Activated T-cell treated with anti-CD3 and anti-CD28 coated beads, Interleukin-2, amount 50 U/mL, for 1 hour (primary cell): ENCODE measurements at places on chromosomes 6 and 20.

DNA sequence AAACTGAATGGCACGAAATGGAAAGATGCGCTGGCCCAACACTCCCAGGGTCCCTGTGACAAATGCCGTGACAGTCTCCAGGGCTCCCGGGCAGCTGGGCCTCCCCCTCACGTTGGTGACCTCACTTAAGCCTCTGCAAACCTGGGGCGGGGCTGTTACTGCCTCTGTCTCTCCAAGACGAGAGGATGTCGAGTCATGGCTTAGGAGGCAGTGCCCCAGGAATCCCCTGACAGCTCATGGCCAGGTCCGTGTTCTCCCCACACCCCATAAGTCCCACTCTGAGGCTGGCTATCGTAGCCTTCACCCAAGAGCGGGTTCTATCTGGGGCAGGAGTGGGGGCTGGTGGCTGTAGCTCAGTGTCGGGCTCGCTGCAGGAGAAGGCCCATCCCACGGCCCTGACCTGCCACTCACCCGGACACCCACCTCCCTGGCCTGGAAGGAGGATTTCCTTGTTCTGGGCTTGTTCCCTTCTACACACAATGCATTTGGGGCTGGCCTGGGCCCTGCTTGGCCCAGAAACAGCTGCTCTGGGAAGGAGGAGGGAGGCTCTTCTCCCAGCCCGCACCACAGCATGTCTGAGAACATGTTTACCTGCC is 5.6 kb upstream of the RPS21 start:
- DNase-seq, result no peak

GRCh38 chr6:159762681-159763293 is 942 bp downstream of the ACAT2 start:
- no peak for DNase-seq

DNA sequence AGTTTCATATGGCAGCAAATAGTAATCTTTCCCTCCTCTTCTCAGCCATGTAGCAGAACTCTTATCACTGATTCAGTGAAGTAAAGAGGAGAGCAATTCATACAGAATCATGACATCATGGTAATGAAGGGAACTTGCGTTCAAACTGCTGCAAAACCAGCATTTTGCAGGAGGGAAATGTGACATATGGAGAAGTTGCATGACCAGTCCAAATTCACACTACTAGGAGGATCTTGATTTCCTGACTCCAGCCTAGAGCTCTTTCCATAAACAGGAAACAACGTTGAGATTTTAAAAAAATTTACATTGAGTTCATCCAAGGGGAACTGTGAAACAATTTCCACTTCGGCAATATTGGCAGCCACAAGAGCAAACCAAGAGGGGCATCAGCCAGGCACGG is 63.8 kb downstream of the MBOAT1 start:
- no peak for DNase-seq

DNA sequence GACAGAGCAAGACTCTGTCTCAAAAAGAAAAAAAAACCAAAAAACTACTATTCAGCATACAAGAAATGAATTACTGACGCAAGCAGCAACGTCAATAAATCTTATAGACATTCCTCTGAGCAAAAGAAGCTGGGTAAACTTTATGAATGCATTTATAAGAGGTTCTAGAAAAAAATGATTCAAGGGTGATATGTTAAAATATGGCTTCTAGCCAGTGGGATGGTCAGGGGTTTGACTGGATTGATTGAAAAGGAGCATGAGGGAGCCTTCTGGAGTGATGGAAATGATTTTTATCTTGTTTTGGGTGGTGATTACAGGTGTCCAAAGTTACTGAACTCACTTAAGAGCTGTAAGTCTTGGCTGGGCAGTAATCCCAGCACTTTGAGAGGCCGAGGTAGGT is 64.9 kb upstream of the SALL4 start:
- DNase-seq, result no peak
